ENCODE measurements at places on chromosomes 12 and 14. TPM values are rescaled to one million over a fixed set of nuclear protein-coding genes. Genes with fewer than 3 reads are reported as not detected.
A peak's percentile ranks its signal among the peaks of the same experiment; 100 is the strongest.

The TAS2R31 gene
- total RNA-seq: 1.4 TPM

The TBX3 gene
- total RNA-seq: 1.0 TPM

The JKAMP gene
- 34.9 TPM for total RNA-seq

DNA sequence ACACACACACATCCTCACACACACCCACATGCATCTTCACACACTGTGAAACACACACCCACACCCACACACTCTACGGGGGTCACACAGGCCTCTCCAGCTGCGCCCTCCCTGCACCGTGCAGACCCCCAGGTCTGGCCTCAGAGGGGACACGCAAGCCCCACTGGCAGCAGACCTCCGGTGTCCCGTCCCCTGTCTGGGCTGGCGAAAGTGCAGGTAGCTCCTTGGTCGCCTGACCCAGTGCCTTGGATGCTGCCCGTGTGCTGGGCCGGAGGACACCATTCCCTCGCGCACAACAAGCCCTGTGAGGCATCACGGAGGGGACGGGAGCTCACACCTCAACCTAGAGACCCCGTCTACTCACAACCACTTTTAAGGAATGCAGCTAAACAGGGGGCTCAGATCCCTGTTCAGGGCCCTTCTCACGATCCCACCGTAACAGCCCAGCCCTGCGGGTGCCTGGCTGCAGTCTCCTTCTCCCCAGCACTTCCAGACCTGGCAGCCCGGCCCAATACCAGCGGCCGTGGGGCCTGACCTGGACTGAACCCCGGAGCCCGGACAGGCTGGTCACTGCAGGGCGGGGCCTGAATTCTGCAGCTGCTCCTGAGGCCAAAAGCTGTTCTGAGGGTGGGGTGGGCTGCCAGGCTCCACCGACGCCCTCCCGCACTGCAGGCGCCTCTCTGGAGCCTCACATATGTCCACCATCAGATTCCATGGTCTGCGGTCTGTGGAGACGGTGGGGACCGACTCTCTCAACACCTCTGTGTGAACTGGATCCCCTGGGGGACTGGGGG lies 42.1 kb upstream of the FZD10 start:
- H3K4me3 ChIP-seq: no peak overlapping the region
- no peak overlapping the region for H3K27ac ChIP-seq
- DNase-seq: no peak
- H3K4me1 ChIP-seq: 0 out of 2 replicates have a peak, but pooled peaks cover 4% of the 10 kb centered on the region
- H3K27me3 ChIP-seq: 0 out of 2 replicates have a peak, but pooled peaks cover 7% of the 10 kb centered on the region

- no peak for DNase-seq
- H3K27ac ChIP-seq: no peak overlapping the region
- no peaks in the 10 kb centered on the region for H3K4me1 ChIP-seq
- no peaks in the 10 kb centered on the region for H3K27me3 ChIP-seq
- no peak overlapping the region for H3K4me3 ChIP-seq
Measured at GRCh38 chr14:102013669-102014200, 49.4 kb downstream of the DYNC1H1 start.

- H3K36me3 ChIP-seq: peaks cover 2% of the 10 kb centered on the region
- no peaks in the 10 kb centered on the region for H3K27me3 ChIP-seq
- DNase-seq: peak; percentile 96
- peak within 1 kb of the TSS; percentile 94 for H3K27ac ChIP-seq
Measured at GRCh38 chr14:35826218-35826951, at the start of gene BRMS1L. TSS of gene BRMS1L (plus strand) at chr14:35826338. CDS start at chr14:35826517, 179 bp downstream.
